ENCODE measurements at places on chromosomes 6 and 20.

DNA sequence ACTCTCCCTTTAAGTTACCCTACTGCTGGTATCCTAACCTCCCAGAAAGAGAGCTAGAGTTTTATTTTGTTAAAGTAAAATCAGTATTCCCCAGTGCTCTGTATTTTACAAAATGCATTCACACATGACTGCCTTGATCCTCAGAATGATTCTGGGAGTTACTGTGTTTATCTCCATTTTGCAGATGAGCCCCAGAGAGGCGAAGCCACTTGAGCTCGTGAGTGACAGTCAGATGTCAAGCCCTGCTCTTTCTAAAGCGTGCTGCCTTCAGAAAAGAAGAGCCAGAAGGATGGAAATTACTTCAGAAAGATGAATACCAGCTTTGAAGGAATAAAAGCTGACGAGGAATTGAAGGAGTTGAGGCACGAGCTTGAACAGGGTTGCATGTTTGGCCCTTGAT lies 14.1 kb upstream of the OSER1 start:
- DNase-seq, result no peak

DNA sequence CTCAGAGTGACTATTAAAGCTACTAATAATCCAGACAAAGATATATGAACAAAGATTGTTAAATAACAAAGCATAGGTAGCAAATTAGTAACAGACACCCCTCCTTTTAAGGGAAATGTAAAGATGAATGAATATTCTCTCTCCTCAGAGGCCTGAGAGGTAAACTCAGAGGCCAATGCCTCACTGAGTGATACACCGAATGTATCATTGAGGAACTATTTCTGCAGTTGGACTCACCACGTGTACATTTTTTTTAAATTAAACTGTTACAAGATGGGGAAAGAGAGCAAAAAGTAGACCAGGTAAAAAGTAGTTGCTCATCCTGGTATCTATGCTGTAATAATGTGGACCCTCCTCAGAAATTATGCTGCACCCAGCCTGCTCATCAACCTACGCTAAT lies 72.3 kb upstream of the IPCEF1 start:
- no peak for DNase-seq

DNA sequence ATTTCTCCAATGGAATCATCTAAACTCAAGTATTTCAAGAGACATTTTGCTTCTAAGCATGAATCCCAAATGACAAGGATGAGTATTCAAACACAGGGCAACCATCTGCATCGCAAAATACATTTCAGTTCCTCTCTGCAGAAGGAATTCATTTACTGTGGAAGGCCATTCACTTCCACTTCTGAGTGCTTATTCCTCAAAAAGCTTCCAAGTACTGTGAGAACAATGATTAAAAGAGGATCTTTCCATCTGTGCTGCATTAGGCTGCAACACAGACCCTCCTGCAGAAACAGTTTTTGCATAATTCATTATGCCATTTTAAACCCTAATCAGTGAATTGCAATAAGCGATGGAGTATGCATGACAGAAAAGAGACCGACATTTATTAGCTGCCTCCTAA lies 52.5 kb downstream of the ARHGAP18 start:
- DNase-seq, result no peak

GRCh38 chr6:166728884-166729530 lies 102.0 kb upstream of the RPS6KA2 start:
- DNase-seq, result no peak

DNA sequence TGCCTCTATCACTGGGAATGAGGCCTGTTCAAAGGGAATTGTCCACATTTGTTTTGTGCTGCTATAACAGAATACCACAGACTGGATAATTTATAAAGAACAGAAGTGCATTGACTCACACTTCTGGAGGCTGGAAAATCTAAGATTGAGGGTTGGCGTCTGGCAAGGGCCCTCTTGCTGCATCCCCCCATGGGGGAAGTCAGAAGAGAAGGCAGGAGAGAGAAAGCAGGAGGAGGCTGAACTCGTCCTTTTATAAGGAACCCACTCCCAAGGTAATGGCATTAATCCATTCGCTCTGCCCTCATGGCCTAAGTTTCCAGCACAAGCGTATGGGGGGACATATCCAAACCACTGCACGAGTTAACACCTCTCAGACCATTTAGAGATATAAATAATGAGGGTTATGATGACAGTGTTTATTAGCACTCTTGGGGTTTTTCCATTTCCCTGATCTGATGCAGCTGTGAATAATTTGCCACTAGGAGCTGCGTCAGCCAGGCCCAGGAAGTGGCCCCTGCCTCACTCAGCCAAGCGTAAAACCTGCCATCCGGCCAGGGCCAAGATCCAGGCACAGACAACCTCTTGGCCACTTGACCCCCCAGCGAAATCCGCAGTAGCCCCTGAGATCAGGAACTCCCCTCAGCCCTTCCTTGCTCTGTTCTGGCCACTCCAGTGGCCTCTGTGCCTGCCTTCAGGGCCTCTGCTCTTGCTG lies 14.2 kb upstream of the SLCO4A1 start:
- DNase-seq, result peak; percentile 80

GRCh38 chr6:56440551-56440981 lies 193.2 kb upstream of the COL21A1 start:
- no peak for DNase-seq

GRCh38 chr6:130259140-130259539 lies 36.4 kb upstream of the SAMD3 start:
- DNase-seq, result no peak

DNA sequence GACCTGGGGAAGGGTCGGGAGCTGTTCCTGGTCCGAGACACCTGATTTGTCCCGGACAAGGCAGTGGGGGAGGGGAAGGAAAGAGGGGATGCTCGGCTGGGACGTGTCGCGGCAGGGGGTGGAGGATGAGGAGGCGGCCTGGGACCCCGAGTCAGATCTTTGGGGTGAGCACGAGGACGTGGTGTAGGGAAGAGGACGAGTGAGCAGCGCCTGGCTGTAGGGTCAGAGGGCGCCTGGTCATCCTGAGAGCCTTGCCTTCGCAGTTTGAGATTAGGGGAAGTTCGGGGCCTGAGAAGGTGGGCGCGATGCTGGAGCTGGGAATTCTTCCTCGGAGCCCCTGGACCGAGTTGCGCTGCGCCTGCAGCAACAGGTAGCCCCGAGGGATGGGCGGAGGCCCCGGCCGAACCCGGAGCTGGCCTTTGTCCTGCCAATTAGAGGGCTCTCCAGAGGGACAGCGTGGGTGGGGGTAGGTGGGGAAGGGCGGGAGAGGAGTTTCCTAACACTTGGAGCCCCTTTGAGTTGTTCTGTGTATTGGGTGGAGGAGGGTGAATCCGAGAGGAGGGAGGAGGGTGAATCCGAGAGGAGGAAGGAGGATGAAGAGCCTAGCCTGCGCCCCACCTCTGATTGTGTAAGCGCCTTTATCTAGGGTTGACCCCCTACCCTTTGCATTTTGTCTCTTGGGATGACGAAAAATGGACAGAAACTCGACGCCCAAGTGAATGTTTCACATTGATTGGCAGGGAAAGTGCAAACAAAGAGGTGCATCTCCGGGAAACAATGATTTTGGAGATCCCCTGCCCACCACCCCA lies 72.0 kb downstream of the SOX4 start:
- peak; percentile 2 for DNase-seq

DNA sequence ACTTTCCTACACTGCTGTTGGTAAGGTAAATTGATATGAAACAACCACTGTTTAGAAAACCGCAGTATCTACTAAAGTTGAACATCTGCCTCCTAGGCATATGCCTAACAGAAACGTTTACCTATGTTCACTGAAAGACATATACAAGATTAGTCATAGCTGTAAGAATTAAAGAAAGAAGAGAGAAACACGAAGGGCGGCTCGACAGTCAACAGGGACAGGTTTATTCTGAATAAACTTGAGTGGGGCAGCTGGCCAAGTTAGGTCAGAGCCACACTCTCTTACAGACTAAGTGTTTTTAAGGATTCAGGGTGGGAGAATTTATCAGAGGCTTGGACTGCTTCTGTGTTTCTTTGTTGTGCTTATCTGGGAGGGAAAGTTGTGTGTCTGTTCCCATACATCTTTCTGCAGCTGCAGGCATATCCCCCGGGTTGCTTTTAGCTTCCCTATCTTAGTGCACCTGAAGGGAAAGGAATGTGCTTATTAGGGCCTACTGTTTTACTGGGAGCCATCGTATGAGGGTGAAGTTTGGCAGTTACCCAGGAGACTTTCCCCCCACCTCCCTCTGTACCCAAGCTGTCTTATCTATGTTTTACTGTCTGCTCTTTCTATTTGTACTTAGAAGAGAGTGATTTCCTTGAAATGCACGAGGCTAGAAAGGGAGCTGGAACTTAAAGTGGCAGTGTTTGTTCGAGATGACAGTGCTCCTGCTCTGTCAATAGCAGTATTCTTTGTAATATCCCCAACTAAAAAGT lies 20.4 kb downstream of the PROCR start:
- DNase-seq, result no peak

- no peak for DNase-seq
Observed at GRCh38 chr6:64249115-64249514, 613.5 kb downstream of the PHF3 start.

GRCh38 chr20:58710481-58711265 lies 18.1 kb downstream of the NPEPL1 start:
- no peak for DNase-seq

DNA sequence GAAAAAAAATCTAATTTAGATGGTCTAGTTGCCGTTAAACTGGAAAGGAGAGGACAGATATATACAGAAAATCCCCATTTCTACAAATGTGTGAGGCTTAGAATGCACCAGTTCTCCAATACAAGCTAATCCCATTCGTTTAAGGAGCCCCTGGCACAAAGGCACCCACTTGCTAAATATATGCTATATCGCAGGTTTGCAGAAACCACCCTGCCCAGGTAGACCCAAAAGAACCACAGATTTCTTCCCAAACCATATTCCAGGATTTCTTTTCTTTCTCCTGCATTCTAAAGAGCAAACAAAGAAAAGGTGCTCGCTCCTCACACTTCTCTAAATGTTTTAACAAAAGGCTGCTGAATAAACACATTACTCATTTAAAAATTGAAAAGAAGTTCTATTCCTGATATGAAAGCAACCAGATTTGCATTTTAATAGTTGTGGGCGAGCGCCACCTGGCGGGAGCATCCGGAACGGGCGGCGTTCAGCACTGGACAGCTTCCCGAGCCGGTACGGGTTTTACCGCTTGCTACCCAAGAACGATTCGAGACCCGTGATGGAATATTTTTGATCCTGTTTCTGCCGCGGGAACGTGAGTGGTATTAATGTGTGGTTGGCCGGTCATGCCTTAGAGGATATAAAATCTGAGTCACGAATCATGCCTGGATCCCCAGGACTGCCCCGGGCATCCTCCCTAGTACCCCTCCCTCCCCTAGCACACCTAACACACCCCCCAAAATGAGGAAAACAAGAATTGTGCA lies 2.1 kb downstream of the PTPRT start:
- DNase-seq, result peak; percentile 58

DNA sequence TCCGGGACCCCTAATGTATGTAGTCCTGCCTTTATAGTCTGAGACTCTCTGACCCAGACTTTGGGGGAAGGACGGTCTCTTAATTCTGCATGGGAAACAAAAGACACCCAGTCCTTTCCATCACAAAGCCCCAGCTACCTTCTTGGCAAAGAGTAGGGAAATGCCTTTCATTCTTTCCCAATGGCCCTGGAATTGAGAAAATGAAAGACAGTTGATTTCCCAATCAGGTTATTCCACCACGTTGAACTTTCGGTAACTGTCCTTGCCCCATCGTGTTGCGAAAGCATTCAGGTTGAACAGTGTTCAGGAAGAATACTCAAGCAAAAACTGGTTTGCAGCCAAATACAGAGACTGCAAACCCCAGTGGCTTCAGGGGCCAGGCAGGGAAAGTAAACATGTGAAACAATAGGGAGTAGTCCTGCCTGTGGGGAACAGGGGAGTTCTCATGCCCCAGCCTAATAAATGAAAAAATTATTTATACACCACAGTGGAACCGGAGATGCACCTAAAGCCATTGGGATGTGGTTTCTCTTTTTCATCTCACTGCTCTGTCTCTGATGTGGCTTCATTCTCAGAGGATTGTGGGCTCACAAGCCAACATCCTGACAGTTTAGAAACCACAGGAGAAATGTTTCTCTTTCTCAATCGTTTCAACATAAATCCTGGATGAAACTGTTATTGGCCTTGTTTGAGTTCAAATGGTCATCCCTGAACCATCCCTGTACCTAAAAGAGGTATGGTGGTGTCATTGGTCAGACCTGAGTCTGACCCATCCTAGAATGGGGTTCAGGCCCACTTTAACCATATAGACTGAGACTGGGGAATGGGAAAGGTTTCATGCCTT lies 44.2 kb upstream of the SLC9A8 start:
- peak; percentile 15 for DNase-seq

DNA sequence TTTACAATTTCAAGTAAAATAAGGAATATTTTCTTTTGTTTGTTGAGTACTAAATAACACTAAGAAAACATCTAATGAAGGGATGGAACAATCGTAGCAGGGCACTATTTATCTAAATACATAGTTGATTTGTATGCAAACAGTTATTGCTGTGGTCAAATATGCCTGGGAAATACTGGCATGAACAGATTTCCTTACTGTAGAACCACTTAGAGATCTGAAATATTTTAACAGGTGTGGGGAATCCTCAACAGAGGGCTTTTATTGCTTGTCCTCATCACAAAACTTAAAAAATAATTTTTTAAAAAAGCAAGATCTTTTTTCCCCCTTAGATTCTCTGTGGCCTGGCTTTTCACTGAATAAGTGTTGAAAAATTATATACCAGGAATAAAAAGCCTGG lies 233.0 kb upstream of the FAM83B start:
- no peak for DNase-seq

- no peak for DNase-seq
Observed at GRCh38 chr6:34867484-34867883, 20.4 kb downstream of the TAF11 start.

- no peak for DNase-seq
Observed at GRCh38 chr6:135195041-135195440, 13.9 kb downstream of the MYB start.

DNA sequence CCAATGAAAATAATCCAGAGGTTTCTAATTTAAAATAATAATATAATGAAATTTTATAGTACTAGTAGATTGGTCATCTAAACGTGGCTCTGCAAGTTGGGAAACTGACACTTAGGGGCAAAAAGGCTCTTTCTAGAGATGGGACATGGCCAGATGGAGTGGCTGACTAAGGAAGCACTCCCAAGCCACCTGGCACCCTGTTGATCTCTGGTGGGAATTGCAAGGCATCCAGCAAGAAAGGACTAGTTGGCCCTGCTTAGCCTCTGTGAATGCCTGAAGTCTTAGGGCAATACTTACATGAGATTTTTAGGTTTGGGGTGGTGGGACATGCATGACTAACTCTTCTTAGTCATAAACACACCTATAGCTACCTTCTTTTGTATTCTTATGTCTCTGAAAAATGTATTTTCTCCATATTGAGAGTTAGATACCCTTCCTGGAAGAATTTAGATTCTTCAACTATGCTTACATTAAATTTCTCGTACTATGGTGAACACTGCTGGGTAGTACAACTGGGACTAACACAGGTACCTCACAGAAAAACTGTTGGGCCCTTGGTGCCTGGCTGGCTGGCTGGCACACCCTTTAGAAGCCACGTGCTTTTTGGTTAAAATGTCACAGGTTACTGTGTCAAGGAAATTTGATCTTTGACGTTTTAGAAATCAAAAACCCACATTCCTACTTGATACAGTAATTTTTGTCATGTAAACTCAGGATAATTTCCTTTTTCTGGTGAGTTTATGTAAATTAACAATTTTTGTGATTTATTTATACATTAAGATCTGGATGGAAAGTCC lies 25.0 kb upstream of the SH3BGRL2 start:
- DNase-seq, result peak; percentile 10

GRCh38 chr20:41437836-41438235 lies 71.2 kb upstream of the EMILIN3 start:
- no peak for DNase-seq
